Kasumi-1 (cell line): ENCODE measurements at places on chromosomes 6 and 20.
A peak's percentile ranks its signal among the peaks of the same experiment; 100 is the strongest.

GRCh38 chr6:90220273-90220672 is 76.4 kb downstream of the BACH2 start:
- DNase-seq, result no peak

DNA sequence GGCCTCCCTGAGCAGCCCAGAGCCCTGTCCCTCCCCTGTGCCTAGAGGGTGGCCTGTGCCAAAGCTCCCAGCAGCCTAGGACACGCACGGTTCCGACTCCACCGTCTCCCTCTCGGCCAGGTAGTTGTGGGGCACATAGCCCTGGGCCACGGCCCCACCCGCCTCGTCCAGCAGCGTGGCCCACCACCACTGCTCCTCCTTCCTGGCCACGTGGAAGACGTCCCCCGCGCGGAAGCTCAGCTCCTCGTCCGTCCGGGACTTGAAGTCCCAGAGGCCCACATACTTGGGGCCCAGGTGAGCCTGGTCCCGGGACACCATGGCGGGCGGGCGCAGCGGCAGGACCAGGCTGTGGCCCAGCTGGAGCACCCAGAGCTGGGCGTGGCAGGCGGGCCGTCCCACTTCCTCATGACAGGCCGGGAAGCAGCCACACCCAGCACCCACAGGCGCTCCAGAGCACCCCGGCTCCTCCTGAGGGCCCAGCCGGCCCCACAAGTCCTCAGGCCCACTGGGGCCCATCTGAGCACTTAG is at the start of gene PTK6:
Gene PTK6 (minus strand): TSS at position 380 of the 528 bp plus-strand sequence. CDS start 62 bp downstream, at position 318.
- DNase-seq, result peak; percentile 17

DNA sequence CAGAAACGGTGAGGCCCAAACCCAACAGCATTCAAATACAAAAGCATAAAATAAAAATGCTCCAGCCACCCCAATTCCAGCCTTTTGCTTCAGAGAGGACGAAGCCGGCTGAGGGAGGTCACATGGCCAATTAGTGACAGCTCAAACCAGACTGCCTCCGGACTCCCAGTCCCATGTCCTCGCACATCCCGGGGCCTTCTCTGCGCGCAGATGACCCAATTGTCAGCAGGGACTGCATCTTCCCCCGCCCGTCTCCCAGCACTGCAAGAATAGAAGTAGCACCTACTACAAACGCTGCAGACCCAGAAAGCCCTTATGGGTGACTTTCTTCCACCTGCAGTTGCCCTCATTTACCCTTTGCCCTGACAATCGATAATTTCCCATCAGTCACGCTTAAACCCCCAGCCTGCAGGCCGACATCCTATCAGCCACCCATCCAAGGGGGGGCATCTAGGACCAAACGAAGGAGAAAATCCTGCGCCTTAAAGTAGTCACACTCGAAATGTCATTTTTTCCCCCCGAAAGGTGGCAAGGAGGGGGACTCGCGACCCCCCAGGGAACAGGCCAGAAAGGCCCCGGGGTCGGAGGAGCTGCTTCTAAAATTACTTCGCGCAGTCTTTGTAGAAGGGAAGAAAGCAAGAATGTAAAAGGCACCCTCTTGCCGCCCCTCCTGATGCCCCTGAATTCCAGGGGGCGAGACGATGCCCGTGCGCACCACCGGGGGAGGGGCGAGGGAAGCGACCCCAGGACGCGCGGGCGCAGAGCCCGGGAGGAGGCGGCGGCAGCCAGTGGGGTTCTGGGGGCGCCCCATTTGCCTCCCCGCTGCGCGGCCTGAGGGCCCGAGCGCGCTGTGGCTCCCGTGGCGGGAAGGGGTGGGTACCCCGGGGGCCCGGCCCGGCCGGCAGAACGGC is 792 bp downstream of the SLC23A2 start:
- DNase-seq, result no peak

DNA sequence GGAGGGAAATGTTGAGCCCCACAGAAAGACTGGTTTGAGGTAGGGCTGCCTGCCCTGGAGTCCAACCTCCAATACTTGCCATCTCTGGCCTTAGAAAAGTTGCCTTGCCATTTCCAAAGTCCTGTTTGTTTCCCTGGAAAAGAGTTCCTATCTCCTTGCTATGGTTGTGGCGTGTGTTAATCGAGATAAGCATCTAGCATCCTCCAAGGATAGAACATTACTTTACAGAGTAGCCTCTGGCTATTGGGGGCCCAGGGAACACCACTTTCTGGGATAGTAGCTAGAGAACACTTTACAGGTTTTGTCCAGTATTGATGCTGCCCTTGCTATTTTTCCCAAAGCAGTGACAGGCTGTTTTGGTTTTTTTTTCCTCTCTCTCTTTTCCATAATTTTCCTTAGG is 57.4 kb upstream of the SASH1 start:
- DNase-seq, result no peak

DNA sequence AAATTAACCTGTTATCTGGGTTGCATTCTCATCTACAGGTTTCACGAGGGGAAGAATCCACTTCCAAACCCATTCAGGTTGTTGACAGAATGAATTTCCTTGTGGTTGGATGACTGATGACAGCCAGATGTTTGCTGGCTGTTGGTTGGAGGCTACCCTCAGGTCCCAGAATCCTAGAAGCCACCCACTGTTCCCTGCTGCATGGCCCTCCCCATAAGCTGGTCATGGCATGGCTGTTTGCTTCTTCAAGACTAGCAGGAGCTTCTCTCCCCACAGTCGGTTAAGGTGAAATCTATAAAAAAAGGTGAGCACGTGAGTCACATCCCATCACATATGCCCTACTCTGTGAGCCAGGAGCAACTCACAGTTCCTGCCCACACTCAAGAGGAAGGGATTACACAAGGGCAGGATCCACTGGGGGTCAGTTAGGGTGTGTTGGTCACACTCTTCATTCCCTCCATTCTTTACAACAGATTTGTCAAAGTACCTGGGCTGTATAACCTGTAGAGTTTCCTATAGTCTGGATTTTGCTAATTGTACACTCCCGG is 19.5 kb upstream of the RPS10 start:
- DNase-seq, result no peak

DNA sequence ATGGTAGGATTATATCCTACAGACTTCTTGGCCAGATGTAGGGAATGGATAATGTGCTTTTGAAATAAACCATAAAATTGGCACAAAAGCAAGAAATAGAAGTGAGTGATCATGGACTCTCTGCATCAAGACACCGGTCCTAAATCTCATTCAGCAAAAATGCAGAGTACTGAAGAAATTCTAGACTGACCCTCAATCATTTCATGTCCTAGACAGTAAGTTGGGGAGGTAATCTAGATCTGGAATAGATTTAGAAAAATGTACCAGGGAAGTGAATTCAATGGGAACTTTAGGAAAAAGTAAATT is 69.7 kb upstream of the ADTRP start:
- DNase-seq, result no peak

- no peak for DNase-seq
Measured at GRCh38 chr20:47957135-47957534, 171.9 kb upstream of the SULF2 start.

DNA sequence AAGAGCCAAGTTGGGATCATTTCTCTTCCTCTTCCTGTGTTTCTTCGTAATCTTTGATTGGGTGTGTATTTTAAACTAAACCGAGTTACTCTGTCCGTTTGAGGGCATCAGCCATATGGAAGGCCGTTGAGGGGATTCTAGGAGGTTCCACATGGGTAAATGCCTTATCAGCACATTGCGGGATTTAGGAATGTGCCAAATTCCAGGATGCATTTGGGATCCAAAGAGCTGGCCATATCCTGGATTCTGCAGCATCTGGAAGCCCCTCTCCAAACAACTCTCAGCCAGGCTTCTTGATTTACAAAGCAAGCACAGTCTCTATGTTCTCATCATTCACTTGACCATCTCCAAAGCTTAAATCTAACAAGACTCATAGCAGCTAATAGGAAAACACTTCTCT is 67.6 kb upstream of the RIN2 start:
- DNase-seq, result no peak

DNA sequence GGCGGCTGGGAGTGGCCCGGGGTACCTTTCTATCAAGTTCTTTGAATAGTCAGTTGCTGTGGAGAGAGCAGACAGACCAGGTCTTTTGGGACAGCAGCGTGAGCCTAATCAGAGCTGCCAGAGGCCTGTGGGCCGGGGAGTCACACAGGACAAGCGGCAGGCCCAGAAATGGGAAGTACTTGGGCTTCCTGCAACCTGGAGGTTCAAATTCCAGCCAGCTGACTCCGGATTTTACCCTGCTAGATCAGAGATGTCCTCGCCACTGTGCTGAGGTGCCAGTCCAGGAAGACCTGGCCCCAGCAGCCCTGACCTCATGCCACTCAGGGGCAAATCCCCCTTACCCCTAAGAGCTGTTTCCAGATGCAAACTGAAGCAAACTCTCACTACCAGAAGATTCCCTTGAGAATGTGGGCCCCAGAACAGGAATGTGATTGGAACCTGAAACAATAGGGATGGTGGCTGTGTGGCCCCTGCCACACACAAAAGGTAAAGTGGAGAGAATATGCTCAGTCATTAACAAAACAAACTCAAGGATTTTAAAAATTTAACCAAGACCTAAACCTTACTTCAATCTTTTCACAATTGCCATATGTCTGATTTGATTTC is 9.7 kb downstream of the BEND3 start:
- DNase-seq, result peak; percentile 48

DNA sequence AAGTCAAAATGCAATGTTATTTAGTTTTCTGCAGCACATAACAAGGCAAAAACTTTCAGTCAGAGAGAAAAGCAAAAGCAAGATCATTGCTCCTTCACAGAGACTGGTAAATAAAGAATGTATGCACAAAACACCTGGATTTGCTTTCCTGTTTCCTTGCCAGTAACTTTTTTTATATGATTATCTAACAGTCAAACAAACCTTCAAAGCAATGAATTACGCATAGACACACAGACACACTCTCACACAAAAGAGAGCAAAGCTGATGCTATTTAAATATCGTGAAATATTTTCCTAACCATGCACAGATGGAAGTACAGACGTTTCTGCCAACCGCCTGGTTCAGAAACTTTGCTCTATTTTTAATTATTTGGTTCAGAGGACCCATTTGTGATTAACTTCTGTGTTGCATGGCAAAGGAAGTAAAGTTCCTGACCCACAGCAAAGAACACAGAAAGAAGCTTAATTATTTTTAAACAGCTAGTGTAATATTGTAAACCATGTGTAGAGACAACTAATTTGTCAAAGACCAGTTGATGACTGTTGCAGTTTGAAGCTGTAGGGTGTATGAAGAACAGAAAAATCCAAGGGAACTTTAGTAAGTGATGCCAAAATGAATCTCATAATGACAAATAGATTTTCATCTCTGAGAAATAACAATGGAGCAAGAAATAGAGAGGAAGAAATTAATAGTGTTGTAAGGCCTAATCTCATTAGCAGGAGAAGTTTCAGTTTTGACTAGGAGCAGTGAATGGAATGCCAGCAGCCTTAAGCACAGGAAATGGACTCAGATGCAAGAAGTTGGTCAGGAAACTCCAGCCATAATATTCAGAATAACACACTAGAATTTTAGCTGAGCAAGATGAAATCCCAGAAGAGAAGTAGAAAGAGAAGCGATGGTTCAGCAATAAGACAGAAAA is 24.1 kb downstream of the ATXN1 start:
- DNase-seq, result no peak

DNA sequence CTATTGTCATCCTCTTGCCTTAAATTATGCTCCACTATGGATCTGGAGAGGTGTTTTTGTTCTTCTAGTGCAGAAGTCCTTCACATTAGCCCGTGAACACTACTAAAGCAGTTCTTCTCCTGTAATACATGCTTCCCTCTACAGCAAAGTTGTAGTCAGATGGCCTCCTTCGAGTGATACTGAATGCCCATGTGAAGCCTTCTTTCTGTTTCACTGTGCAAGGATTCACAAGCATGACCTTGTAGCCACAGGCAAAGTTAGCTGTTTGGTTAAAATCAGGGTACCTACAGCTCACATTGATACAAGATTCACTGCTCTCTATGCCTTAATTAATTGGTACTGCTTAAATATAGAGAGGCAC is 47.6 kb downstream of the ARHGAP18 start:
- DNase-seq, result no peak

- DNase-seq, result no peak
Measured at GRCh38 chr6:166251655-166252054, 56.5 kb downstream of the PRR18 start.

DNA sequence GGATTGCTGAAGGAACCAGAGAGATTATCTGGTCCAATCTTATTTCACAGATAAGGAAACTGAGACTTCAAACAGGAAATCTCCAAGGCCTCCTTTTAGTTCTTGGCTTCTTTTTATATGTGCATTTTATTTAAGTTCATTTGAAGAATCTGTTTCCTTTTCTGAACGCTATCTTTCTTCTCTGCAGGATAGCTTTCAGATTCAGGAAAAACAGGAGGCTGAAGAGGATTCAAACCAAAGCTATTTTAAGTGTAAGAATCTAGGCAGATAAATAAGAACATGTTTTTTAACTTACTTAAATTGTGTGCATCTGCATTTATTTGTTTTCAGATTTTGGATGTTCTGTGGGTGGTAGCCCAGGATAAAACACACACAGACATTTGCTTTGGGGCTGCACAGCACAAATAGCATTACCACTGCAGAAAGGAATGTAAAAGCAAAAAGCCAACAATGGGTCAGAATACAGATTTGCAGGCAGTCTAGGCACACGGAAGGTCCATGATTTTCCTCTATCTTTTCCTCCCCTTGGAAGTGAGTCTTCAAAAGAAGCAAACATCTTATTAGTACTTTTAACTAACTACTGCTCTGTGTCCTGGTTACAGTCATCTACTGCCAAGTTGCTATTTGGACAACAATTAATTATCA is 188.8 kb upstream of the TBX18 start:
- no peak for DNase-seq

DNA sequence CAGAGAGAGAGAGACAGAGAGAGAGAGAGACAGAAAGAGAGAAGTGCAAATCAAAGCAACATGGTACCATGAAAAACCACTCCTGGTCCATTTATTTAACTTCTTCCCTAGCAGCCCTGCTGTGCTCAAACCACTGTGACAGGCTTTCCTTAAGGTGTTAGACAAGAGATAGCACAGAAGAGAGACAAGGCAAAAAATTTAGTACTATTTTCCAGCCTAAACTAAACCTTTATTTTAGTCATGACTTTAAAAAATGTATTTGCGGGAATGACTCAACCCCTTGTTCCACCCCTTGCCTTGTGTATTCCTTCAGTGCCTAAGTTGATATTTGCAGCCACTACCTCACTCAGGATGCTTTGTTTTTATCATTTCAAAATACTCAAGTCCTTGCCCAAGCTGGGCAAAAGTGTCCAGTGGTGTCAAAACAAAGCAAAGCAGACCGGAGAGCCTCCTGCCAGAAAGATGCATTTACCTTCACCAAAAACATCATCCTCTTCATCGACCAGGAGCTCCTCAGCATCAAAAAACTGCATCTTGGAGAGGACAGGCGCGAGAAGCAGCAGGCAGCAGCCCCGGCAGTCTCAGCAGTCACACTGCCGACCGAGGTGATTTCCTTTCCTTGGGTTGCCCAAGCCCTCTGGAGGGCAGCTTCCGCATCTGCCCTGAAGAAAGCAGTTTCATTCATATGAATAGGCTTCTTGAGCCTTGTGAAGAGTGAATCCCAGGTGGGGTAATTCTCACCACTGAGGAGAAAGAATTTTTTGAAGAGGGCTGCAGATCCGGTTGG is at the start of gene RIPOR2:
Gene RIPOR2 (minus strand): TSS at position 595 of the 787 bp plus-strand sequence. CDS start 62 bp downstream, at position 533.
- DNase-seq, result peak; percentile 31

- DNase-seq, result no peak
Measured at GRCh38 chr6:41683273-41683522, 44.9 kb downstream of the MDFI start.

GRCh38 chr6:36289281-36289878 is 19.5 kb downstream of the PNPLA1 start:
- DNase-seq, result no peak
